Activated naive CD4-positive, alpha-beta T cell (primary cell): ENCODE measurements at places on chromosomes 3 and 15.

- no peak for DNase-seq
Observed at GRCh38 chr3:87227835-87228144, 681 bp downstream of the CHMP2B start.

DNA sequence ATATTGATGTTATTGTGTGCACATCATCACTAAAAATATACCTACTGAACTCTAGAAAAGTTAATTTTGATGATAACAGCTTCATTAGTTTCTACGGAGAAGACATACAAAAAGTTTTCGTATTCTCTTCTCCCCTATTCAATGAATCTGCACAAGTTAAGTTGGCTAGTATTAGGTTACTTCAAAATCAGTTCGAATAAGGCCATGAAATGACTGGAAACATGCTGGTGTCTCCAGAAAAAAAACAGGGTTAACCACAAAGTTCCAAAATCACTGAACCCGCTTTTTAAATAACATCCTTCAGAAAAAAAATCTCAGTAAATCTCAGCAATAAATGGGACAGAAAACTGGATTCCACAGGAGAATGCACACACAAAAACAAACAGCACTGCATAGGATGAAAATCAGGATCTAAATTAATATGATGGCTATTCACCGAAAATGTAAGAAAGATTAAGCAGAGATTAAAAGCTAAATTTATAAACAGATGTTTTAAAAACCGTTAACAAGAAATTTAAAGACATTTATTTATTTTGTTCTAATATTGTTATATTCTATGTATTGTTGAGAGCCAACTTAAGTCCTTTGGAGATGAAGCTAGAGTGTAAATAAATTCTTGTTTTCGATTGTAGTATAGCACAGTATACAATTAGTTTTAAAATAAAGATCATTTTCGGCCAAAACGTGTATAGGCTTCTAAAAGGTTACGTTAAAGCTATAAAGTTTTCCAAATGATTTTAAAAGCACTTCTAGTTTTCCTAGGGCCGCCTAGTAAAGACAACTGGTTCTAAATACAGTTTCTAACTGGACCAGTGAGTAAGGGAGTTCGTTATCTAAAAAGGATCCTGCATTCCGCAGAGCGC is 1.0 kb downstream of the IGSF11 start:
- DNase-seq = no peak

GRCh38 chr3:186068243-186068552 is 40.7 kb downstream of the ETV5 start:
- no peak for DNase-seq

- no peak for DNase-seq
Observed at GRCh38 chr3:106809623-106810299, 567.5 kb upstream of the CCDC54 start.

GRCh38 chr3:195007151-195007550 is 263.8 kb downstream of the XXYLT1 start:
- DNase-seq = no peak

- DNase-seq = no peak
Observed at GRCh38 chr3:155917781-155918180, 47.3 kb downstream of the GMPS start.

DNA sequence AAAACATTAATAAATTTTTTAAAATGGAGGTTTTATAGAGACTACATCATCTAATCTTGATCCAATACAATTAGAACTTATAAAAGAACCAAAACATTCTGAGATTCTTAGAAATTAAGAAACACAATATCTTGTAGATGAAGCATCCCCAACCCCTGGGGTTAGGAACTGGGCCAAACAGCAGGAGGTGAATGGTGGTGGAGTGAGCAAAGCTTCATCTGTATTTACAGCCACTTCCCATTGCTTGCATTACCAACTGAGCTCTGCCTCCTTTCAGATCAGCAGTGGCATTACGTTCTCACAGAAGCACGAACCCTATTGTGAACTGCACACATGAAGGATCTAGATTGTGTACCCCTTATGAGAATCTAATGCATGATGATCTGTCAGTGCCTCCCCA is 36.3 kb downstream of the KNL1 start:
- no peak for DNase-seq

DNA sequence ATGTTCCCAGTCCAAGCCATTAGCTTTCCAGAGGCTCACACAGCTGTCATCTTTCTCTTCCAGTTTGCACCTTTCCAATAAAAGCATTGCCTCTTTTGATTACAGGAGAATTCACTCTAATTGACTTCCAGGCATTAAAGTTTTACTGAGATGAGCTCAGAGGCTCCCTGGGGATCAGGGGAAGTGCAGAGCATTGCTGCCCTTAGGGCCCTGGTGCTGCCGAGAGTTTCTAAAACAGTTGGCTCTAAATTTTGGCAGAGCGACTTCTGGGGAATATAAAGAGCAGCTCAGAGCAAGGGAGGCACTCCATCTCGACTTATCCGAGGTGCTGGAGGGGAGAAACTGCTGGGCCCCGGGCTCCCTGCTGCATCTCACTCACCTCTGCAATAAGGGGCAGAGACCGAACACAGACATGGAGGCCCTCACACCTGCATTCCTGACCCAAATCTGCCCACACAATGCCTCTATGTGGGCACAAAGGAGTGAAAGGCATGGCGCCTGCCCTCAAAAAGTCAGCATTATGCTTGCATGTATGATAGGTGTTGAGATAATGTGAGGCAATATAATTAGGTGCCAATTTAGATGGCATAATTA is 61.7 kb downstream of the SCN11A start:
- DNase-seq = no peak

- no peak for DNase-seq
Observed at GRCh38 chr3:157098121-157098822, 61.7 kb downstream of the CCNL1 start.

GRCh38 chr15:60128000-60128376 is 123.9 kb downstream of the FOXB1 start:
- DNase-seq = no peak

- no peak for DNase-seq
Observed at GRCh38 chr3:61518590-61518989, 42.8 kb upstream of the PTPRG start.

- DNase-seq = no peak
Observed at GRCh38 chr3:86225461-86225860, 765.5 kb downstream of the VGLL3 start.

DNA sequence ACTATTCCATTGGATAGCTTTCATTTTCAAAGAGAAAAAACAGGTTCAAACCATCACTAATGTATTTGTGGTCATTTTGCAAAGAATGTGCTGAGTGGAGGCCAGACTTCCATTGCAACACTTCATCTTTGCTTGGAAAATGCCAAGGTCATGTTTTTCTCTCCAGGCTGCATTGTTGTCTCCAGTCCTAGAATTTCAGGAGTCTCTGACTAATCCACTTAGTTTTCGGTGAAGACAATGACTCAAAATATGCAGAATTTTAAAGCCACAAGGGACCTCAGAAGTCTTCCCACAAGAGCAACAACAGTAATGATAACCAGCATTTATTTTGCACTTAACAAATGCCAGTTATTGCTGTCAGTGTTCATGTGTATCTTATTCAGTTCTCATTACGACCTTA is 277.0 kb downstream of the RYR3 start:
- no peak for DNase-seq

DNA sequence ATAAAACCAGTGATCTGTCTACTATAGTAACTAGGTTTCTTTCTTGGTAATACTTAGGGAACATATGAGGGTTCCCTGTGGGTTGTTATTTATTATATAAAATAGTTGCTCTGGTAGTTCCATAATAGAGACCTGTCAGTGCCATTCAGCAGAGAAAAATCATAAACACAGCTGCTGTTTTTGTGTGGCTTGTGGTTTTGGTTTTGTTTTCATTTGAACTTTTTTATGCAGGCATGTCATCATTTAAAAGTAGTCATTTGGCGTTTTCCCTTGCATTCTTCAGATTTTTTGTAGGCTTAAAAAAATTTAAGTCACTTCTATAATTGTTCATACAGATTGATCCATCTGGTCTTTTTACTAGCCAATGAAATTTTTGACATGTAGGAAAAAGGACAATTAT is 47.9 kb downstream of the PIK3CA start:
- DNase-seq = no peak

DNA sequence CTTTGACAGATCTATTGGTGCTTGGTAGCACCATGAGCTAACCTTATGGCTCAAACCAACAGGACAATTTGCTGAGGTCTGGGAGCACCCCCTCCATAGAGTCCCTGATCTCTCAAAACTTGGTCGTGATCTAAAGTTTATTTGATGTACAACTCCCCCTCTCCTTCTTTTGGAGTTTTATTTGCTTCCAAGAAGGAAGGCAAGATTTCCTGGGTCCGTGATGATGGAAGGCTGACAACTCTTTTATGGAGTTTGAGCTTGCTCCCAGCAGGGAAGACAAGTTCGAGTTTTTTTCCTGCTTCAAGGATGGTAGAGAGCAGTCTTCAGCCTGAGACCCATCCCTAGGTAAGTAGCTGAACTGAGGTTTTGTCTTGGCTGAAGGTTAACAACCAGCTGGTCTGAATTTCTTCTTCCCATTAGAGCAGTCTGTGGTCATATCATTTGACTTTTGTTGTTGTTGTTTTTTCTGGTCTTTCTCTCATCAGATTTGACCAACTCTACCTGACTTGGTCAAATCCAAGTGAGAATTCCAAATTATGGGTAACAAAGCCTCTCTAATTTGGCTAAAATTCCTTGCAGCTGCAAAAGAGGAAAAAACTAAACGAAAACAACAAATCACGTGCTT is 2.8 kb upstream of the MUC20 start:
- DNase-seq = no peak

GRCh38 chr3:154182975-154183374 is 61.8 kb downstream of the ARHGEF26 start:
- no peak for DNase-seq

DNA sequence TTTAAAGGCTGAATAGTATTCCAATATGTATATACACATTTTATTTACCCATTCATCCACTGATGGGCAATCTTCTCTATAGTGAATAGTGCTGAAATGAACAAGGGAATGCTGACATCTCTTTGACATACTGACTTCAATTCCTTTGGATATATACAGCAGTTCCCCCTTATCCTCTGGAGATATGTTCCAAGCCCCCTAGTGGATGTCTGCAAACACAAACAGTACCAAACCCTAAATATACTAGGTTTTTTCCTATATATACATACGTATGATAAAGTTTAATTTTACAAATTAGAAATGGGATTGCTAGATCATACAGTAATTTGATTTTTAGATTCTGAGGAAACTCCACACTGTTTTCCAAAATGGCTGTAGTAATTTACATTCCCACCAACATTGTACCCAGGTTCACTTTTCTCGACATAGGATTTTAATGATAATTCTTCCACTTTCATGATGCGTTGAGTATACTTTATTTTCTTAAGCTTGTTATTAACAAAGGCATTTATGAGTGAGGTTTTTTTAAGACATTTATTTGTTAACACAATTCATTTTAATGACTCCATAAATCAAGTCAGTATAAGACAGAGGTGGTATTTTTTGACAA is 38.2 kb downstream of the VPS13C start:
- no peak for DNase-seq

DNA sequence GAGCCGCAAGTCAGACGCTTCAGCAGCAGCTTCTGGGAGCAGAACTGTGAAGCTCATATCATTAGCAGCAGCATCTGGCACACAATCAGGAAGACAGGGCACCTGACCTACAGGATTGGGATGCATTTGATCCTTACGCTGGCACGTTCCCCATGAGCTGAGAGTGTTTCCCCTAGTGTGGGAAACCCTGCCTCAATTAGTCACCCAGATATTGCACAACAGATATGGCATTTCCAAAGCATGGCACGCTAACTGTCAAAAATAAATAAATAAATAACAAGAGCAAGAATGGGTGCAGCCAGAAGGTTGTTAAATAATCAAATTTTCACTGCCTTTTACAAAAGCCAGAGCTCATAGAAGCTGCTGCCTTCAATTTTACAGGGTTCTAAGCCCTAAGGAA is 189.6 kb upstream of the THBS1 start:
- no peak for DNase-seq

- no peak for DNase-seq
Observed at GRCh38 chr15:57377478-57377847, 1.2 kb downstream of the CGNL1 start.

- no peak for DNase-seq
Observed at GRCh38 chr15:80455051-80455648, 51.0 kb downstream of the ARNT2 start.

DNA sequence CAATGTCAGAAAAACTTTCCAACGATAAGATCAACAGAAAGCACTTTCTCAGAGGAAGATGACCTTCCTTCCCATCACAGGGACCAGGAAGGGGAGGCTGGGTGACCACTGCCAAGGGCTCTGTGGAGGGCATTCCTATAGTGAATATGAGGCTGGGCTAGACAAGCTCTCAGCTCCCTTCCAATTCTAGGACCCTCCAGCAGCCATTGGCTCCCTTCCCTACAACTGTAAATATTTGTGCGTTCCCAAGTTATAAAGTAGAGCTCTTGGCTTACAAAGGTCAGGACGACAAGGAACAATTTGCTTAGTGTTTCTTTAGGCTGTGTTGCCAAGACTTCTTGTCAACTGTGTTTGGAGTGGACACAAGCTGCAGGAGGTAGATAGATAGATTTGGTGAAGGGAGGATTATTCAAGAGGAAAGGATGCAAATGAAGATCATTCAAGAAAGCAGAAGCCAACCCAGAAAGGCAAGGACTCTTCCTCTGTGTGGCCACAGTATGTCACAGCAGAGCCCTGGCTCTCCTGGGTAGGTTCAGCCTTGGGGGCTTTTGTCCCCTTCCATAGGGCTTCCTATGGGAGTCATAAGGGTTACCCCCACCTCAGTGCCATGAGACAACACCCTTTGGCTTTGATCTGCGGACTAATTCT is 223.6 kb upstream of the TLE3 start:
- DNase-seq = no peak

DNA sequence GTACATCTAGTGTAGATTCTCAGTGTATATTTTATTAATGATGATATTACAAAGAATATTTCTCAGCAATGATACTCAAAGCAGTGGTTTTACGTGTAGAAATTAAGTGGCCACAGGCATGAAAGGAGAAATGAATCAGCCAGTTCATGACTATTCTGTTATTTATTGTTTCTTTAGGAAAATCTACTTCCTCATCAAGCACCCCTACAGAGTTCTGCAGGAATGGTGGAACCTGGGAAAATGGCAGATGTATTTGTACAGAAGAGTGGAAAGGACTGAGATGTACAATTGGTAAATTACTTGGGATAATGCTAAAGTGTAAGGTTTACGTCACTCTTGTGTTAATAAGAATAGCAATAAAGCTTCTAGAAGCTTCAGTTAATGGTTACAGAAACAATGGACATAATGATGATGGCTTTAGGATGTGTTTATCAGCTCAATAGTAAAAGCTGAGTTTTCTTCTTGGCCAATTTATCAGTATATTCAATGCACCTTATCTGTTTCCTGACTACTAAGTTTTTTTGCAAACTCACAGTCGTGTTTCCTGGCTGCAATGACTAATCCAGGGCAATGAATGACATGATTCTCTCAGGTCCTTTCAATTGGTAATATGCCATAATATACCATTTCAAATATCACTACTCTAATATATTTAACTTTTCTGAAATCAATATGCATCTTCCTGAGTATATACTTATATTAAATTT is 20.2 kb downstream of the ADGRG7 start:
- no peak for DNase-seq

DNA sequence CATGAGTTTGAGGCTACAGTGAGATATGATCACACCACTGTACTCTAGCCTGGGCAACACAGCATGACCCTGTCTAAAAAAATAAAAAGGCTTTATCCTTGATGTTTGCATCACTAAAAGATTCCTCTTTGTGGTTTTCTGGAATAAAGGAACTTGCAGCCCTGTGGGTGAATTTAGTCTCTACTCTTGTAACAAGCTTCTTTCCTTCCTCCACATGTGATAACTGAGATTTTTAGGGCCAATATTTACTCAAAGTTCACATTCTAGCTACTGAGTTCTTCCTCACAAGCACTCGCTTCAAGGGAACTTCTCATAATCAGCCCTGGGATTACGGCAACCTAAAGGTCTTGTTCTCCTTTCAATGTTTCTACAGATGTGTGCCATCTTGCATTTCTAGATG is 24.6 kb downstream of the COMMD2 start:
- DNase-seq = no peak
